ENCODE measurements at places on chromosomes 1 and 21.

GRCh38 chr1:35507947-35508346, 49.3 kb downstream of the KIAA0319L start:
- DNase-seq: no peak

- no peak for DNase-seq
Measured at GRCh38 chr1:96522927-96523326, 198.7 kb upstream of the PTBP2 start.

DNA sequence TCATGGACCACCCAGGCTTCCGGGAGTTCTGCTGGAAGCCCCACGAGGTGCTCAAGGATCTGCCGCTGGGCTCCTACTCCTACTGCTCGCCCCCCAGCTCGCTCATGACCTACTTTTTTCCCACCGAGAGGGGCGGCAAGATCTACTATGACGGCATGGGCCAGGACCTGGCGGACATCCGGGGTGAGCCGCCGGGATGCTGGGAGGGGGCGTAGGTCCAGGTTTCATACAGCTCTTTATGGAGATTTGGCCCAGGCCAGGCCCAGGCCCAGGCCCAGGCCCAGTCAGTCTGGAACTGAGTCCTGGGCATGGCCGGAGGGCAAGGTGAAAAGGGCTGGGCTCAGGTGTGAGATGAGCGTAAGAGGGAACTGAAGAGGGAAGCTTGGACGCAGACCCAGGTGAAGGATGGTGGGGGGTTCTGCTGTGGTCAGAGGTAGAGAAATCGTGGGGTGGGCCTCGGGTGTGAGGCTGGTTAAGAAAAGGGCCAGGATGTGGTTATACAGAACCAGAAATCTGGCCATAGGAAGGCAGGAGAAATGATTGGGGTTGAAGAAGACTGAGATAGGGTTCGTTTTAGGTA, 23.0 kb downstream of the DISP3 start:
- DNase-seq: no peak

GRCh38 chr1:190000365-190000872, 477.2 kb downstream of the BRINP3 start:
- DNase-seq: no peak

DNA sequence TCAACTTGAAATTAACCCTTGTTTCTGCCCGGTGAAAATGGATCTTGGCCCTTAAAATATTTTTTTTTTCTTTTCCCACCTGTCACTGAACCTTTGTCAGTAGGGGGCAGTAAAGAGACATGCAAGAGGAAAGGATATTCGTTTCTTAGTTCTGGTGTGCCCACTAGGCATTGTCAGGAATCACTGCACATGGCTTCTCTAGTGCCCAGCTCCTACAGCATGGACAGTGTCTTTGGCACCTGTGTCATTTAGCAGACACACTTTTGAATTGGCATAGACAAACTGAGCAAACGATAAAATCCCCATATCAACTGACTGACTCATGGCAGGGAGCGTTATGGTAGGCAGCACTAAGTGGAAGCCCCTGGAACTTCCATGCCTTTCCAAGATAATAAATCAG, 1048.1 kb downstream of the BRINP3 start:
- DNase-seq: no peak

DNA sequence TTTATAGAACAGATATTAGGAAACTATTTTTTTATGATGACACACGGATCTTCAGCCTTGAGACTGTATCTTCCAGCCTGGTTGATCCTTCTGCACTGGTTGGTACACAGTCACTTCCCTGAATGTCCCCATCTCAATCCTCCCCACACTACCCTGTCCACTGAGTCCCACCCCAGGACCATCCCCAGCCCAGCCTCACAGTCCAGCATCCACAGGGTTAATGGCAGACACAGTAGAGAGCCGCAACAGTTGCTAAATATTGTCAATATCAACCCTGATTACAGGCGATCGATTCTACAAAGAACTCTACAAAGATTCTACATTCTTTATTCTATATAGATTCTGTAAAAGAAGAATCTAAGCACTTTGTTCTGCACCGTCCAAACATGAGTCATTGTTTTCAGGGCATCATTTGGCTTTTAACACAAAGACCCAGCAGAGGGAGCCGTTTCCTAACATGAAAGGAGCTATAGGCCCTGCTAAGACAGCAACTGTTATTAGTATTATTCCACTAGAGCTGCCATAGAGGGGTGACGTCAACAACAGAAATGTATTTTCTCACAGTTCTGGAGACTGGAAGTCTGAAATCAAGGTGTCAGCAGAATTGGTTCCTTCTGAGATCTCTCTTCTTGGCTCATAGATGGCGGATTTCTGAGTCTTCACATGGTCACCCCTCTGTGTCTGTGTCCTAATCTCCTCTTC, 30.1 kb upstream of the IFNAR2 start:
- DNase-seq: peak; percentile 30

GRCh38 chr1:67977756-67978155, 72.7 kb downstream of the DIRAS3 start:
- DNase-seq: no peak

- no peak for DNase-seq
Measured at GRCh38 chr1:47175227-47175934, 14.5 kb downstream of the PDZK1IP1 start.

- DNase-seq: no peak
Measured at GRCh38 chr1:213585959-213586586, 401.7 kb upstream of the PROX1 start.

- DNase-seq: no peak
Measured at GRCh38 chr1:219965285-219966070, 37.1 kb upstream of the SLC30A10 start.

GRCh38 chr21:41602531-41602930, 94.6 kb upstream of the TMPRSS2 start:
- no peak for DNase-seq

DNA sequence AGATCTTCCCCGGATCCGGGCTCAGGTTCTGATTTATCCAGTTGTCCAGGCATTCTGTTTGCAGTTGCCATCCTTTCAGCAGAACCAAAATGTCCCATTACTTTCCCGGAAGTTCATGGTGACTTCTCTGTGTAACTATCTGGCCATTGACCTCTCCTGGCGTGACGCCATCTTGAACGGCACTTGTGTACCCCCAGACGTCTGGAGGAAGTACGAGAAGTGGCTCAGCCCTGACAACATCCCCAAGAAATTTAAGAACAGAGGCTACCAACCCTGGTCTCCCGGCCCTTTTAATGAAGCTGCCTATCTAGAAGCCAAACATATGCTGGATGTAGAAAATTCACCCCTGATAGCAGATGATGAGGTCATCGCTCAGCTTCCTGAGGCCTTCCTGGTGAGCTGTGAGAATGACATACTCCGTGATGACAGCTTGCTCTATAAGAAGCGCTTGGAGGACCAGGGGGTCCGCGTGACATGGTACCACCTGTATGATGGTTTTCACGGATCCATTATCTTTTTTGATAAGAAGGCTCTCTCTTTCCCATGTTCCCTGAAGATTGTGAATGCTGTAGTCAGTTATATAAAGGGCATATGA, 22.4 kb downstream of the AADACL4 start:
- DNase-seq: no peak

Measured in cerebellar nuclear complex (tissue), 1 donor.